Kidney glomerular epithelial cell (primary cell): ENCODE measurements at places on chromosomes 5 and 9.

DNA sequence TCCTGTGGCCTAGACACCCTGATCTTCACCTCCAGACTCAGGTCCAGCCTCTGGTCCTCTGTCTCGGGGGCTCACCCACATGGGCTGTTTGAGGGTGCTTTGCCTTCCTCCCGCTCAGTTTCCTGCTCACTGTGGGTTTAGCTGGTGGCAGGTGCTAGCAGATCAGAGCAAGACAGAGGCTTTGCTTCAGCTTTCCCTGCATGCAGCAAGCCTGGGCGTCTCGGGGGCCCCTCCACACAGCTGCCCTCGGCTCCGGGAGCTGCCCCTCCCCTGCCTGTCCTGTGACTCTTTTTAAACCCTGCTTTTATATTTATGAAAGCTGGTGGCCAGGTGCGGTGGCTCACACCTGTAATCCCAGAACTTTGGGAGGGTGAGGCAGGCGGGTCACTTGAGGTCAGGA lies 14.6 kb downstream of the MRPL36 start:
- no peak for DNase-seq

- DNase-seq: no peak
Measured at GRCh38 chr9:130543859-130544258, 35.5 kb upstream of the FUBP3 start.

DNA sequence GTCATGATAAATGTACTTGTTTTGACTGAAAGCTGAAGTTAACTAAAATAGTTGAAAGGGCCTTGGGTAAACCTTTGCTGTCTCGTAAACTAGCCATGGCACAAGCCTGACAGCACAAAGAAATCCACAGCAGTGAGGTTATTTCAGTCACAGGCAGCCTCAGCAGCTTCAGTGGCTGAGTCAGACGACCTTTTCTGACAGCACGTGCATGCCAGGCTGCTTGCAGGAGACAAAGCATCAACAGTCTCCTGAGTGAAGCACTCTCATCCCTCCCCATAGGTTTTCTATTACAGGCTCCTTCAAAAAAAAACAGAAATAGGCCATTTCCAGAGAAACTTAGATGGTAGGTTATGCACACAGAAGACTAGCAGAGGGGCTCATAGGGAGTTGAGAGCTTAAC lies 34.6 kb downstream of the OXCT1 start:
- peak; percentile 43 for DNase-seq

- peak; percentile 81 for DNase-seq
Measured at GRCh38 chr5:17398431-17398830, 99.6 kb upstream of the TAF11L2 start.

DNA sequence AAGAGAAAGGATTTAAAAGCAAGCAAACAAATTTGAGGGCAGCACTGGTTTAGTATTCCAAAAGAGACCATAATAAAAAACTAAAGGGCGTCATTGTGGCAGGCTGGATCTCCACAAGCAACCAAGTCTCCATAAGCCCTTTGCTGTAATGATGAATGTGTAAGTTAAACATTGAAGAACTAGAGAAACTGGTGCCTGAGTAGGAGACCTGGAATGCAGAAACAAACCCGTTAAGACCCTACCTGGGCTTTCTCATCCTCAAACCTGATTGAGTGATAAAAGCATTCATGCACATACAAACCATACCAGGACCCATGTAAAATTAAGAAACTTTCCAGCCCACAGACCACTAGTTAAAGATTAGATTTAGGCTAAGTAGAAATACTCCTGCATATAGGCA lies 1.9 kb upstream of the SCGB3A2 start:
- no peak for DNase-seq

- no peak for DNase-seq
Measured at GRCh38 chr5:95487880-95488279, 66.9 kb downstream of the SKIC3 start.

GRCh38 chr9:14170973-14171596 lies 142.9 kb downstream of the NFIB start:
- DNase-seq: no peak

DNA sequence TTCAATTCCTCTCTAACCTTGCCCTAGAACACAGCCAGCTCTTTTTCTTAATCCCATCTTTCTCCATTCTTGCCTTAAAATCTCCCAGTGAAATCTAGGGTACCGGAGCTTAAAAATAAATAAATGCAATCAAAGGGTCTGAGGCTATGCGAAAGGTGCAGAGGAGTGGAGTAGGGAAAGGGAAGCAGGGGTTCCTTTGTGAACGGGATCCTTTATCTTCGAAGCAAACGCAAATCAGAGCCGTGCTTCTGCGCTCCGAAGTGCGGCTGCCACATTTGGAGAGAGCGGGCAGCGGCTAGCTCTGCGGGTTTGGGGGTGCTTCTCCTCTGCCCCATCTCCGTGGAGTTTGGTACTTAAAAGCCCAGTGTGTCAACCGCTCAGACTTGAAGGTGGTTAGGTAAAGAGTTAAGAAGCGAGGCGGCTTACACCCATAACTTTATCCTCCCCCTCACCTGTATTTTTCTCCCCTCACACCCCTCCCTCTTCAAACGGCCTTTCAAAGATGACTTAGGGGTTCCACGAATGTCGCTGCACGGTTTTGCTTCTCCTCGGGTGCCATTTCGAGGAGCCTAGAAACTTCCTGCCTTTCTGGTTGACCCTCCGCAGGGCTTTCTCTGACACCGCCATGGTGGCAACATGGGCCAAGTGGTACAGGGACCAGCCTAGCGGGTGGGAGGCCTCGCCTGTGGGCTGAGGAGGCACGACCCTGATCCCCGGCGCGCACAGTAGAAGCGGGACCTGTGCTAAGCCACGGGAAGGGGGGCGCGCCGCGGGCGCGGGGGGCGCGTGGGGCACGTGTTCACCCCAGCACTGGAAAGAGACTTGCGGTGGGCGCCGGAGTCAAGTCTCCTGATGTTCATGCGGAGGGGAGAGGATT lies 31.7 kb upstream of the NFIB start:
- DNase-seq: no peak

GRCh38 chr5:65728218-65728617 lies 6.2 kb downstream of the NLN start:
- DNase-seq: no peak

GRCh38 chr9:124552273-124552605 lies 45.0 kb upstream of the NR5A1 start:
- DNase-seq: no peak

DNA sequence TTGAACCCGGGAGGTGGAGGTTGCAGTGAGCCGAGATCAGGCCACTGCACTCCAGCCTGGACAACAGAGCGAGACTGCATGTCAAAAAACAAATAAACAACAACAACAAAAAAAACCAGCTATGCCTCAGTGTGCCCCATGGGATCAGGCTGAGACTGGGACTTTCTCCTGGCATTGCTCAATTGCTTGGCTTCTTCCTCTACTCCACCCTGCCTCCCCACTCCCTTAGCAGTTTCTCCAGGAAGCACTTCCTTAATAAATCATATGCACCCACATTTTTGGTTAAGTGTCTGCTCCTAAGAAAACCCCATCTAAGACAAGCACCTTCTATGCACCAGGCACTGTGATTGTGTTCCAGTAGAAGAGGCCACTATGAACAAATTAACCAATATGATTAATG lies 41.0 kb upstream of the TMEM252 start:
- no peak for DNase-seq

GRCh38 chr9:98491828-98492227 lies 216.9 kb downstream of the GABBR2 start:
- peak; percentile 17 for DNase-seq
